ENCODE measurements at places on chromosomes 11 and 22. TPM values are rescaled to one million over a fixed set of nuclear protein-coding genes. Genes with fewer than 3 reads are reported as not detected.

Gene NXPE2
- 0.33 TPM for total RNA-seq

Gene ASPHD2
- 3.2 TPM for total RNA-seq

Gene POU2AF3
- total RNA-seq: 0.99 TPM

Gene RFPL1
- not detected for total RNA-seq

Gene CFAP300
- total RNA-seq: 5.6 TPM

Gene OR2AT4
- total RNA-seq: not detected

Gene F2
- total RNA-seq: not detected

Gene OR8D4
- not detected for total RNA-seq

Gene FXYD6
- 103 TPM for total RNA-seq
